Effector CD4-positive, alpha-beta T cell (primary cell): ENCODE measurements at places on chromosomes 1 and 21.
A peak's percentile ranks its signal among the peaks of the same experiment; 100 is the strongest.

- DNase-seq: no peak
These were observed 143.4 kb downstream of the C1orf21 start for GRCh38 chr1:184530226-184530625.

- no peak for DNase-seq
These were observed 24.4 kb upstream of the AGBL4 start for GRCh38 chr1:50047916-50048694.

DNA sequence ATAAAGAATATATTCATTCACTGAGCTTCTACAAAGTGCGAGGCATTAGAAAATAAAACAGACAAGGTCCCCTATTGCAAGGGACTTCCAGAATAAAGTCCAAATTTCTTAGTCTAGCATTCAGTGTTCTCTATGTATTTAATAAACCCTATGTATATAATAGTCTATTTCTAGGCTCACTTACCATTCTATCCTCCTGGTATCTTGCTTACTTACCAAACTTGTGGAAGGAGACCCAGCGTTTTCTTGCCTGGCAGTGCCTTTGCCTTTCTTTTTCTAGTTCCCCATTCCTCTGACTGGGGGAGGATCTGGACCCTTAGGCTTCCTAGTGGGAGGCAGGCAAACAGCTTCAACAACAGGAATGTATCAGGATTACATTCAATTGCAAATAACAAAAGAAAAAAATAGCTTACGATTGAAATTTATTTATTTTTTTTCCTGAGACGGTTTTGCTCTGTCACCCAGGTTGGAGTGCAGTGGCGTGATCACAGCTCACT is 690 bp upstream of the RNF19B start:
- DNase-seq: no peak

GRCh38 chr1:243748706-243749283 is 101.2 kb downstream of the AKT3 start:
- DNase-seq: peak; percentile 16

DNA sequence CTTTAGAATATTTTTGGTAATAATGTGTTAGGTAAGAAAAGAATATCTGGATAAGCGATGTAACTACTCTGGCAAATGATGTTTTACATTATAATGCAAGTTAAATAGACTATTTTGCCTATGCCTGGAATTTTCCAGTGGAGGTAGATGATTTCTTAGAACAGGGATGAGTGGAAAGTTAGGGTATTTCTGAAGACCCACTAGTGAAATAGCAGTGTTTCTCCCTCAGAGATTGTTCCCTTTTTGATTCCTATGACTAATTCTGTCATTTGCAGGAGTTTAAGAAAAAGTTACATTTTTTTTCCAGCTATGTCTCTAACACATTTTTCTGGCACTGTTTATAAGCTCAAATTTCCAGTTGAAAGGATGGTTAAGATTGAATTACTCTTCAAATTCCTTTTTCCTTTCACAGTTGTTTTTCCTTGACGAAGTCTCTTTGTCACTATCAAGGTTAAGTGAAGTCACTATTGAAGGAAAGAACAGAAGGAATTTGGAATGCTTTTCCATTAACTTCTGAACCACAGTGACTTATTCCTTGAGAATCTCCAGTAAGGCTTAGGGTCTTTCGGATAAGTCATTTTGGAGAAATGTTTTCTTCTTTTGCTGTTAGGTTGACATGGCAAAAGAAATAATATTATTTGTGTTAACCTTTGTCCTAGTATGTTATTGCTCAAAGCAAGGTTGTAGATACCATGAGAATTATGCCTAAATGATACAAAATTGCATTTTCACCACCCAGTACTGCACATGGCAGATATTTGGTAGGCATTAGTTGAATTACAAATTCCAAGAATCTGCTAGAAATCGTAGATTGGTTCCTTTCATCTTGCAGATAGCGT is 42.9 kb upstream of the ZNF326 start:
- DNase-seq: no peak

GRCh38 chr1:165392634-165393571 is 36.4 kb upstream of the LMX1A start:
- peak; percentile 81 for DNase-seq

DNA sequence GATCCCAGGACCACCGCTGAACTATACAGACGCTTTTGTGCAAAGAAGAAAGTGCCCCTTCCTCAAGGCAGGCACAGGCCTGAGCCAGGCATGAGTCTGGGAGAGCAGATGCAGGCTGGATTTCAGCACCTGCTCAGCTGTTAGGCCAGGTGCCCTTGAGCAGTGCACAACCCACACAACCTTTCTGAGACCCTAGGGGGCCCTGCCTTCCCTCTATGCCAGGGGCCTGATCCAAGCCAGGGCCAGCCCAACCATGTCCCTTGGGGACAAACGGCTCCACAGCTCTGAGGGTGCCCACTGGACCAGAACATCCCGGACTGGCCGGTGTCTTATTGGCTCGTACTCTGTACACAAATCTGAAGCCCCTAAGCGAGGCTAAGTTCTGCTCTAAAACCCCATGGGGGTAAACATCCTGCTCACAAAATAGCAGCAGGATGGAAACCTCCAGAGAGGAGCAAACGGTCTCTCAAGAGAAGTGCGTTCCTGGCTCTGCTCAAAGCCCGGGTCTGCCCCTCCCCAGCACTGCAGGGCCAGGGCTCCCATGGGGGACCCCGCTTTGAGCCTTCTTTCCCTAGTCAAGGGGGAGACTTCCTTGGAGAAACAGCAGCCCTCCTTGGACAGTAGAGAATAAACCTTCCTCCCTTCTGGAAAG is 275.1 kb downstream of the NPHP4 start:
- no peak for DNase-seq

- DNase-seq: no peak
These were observed 10.7 kb upstream of the PLXNA2 start for GRCh38 chr1:208254862-208255261.

- no peak for DNase-seq
These were observed 14.7 kb upstream of the COL6A2 start for GRCh38 chr21:46082963-46083790.

- DNase-seq: no peak
These were observed 6.7 kb upstream of the ARHGAP30 start for GRCh38 chr1:161076410-161076809.

DNA sequence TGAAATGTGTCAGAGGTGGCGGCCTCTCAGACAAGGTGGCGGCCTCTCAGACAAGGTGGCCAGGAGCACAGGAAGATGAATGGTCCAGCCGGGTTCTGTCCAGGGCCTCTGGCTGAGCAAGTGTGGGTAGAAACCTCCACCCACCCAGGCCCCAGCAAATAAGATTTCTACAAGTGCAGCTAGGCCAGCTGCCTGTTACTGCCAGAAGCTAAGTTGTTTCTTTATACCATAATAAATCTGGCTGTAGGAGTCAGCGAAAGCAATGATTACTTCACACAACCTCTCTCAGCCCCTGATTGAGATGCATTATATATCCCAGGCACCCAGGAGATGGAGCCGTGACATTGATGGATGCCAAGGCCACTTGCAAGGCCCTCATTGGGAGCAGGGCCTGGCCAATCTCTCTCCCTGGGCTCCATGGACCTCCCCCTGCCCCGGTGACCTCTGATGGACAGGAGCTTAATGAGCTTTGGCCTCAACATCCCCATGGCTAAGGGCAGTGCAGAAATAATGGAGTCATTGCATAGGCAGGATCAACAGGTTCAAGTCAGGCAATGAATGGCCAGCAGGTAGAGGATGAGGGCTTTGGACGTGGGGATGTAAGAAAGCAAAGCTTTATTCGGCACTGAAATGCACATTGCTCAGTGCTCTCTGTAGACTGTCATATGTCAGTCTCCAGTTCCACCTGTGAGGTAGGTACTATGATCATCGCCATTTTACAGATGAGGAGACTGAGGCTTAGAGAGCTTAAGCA is 92.9 kb downstream of the PTPRU start:
- no peak for DNase-seq

- DNase-seq: no peak
These were observed 114.8 kb upstream of the BARHL2 start for GRCh38 chr1:90831910-90832309.
